CD4-positive, alpha-beta T cell treated with Interleukin-15 for 4 hours (primary cell): ENCODE measurements at places on chromosomes 3 and 15.
A peak's percentile ranks its signal among the peaks of the same experiment; 100 is the strongest.

DNA sequence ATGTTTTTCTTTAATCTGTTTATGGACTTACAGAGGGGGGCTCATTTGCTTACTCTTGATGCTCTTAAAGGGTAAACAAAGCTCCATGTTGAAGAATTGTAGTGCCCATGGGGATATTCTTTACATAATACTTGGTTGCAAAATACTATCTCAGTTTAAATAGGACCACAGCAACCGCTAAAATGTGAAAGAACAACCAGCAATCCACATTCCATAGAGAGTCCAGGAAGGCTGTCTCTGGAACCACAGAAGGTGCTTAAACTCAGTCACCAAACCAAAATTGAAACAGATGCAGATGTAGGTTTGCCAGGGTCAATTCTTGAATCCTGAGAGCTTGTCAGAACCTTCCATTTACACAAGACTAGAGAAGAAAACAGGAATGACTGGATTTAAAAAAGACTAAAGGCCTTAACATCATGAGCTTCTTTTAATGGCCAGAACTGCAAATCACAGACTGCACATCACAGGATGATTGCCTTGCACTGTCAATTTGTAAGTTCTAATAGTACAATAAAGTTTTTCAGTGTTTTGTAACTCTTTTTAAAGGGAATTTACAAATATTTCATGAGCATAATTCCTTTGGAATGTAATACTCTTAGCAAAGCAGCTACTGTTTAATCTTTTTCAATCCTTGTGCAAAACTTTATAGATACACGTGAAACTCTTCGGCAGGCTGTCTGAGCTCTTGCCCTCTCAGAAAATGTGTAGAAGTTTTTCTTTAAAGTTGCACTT, 661.6 kb downstream of the SI start:
- DNase-seq = no peak

DNA sequence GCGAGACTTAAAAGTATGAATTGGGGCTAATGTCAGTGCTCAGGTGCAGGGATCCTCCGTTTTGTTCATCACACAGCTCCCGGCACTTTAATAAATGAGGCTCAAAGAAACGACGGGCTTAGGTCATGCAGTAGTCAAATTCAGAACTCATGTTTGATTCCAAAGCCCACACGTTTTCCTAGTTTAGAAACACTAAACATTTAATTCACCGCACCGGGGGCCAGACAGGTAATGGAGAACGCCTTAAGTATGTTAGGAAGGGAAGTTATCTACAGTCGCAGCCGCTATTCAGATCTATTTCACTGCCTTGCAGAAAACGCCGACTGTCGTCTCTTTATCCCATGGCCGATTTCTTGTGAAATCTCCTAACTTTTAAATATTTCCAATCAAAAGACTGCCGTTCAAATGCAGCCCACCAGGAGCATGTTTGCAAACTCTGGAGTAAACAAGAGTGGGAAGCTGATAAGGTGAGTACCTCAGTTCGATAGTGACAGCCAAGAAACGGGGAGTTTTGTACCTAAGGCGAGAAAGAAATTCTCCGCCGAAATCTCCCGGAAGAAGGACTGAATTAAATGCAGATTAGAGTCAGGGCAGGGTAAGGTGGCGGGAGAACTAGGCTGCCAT, 569 bp downstream of the HIGD2B start:
- no peak for DNase-seq

GRCh38 chr15:40307421-40308211, at the start of gene PLCB2:
PLCB2 (minus strand) TSS chr15:40307935; CDS start chr15:40307672, 263 bp downstream.
- peak; percentile 62 for DNase-seq

GRCh38 chr3:48630407-48630806, 4.9 kb downstream of the SLC26A6 start:
- no peak for DNase-seq

DNA sequence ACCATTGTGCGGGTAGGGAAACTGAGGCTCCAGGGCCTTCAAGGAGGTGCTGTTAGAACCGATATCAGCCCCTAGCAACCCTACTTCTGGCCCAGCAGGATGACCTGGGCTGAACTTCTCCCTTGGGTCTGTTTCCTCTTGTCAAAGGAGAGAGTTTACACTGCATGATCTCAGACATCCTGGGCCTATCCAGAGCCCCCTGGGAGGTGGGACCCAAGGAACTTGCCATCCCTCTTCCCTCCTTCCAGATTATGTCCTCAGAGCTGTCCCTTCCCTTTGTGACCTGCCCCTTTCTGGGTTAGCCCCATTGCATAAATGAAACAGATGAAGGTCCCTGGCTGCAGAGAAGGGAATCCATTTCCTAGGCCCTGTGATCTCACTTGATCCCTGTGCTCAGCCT, 12.3 kb upstream of the DNAH1 start:
- no peak for DNase-seq
